OCI-LY7 (cell line): ENCODE measurements at places on chromosomes 7 and 10.

DNA sequence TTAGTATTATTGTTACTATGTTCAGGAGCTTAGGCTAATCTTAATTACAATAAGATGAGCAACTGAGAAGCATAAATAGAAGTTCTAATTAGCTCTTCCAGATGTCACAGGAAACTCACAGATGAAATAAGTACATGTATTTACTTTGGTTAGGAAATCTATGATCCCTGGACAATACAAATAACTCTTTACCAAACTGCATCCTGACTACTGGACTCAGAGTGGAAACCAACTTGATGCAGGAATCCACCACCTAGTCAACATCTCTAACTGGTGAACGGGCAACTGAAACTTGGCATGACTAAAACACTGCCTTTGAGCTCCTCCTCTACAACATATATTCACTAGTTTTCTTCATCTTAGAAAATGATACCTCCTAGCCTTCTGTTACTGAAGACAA, 193.2 kb downstream of the AGMO start:
- no peak for DNase-seq

DNA sequence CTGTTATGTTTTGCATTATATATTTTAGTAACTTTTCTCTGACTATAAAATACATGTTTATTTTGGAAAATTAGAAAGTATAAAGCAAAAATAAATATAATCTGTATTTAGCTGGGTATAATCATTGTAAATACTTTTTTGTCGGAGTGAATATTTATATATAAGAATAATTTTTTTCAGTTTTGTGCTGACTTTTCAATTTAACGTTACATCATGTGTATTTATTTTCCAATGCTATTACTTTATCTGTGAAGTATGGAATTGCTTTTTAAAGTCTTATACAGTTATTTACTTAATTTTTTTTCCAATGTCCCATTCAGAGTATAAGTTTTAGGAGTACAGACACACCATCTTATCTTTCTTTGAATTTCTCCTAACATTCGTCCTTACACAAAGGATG, 15.2 kb downstream of the AP3M1 start:
- DNase-seq: no peak

DNA sequence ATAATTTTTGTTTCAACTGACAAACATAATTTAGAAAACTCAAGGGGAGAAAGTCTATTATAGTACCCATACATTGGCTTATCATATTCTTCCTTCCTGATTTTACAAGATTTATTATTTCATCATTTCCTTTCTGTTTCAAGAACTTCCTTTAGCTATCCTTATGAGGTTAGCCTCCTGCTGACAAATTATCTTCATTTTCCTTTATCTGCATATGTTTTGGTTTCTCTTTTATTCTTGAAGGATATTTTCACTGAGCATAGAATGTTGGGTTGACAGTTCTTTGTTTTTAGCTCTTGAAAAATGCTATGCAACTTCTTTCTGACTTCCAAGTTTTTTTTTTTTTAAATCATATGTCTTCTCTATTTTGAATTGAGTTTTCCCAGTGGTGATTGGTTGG, 21.3 kb upstream of the TCERG1L start:
- no peak for DNase-seq

DNA sequence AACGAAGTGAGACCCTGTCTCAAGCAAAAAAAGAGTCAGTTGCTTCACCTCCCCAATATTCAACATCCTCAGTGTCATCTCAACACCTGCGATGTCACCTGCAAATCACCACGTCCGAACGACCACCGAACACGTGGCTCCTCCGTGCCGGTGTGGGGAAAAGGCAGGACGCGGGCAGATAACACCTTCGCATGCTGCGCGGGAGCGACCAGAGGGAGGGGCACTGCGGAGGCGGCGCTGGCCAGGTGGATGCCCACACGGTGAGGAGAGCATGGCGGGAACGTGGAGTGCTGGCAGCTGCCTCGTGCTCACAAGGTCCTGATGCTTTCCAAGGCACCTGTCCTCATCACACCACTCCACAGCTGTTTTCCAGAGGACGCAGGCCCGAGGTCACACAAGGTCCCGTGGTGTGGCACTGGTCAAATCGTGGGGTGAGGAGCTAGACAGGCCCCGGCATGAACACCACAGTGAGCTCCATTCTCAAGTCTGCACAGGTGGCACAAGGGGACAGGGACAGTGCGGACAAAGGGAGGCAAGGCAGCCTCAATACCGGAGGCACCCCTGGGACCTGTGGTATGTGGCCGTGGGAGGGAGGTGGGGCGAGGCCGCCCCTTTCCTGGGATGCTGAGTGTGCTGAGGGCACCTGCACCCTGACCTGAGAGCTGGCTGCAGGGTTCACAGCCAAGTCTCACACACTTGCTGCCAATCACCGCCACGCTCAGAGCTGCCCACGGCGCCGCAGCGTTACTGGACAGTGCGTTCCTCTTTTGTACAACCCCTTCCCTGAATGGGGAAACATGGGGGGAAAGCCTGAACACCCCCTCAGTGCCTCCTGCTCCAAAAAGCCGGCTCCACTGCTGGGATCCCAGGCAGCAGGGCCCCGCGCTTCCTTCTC, 13.0 kb downstream of the TUBGCP2 start:
- no peak for DNase-seq
